Stimulated activated CD8-positive, alpha-beta memory T cell treated with anti-CD3 and anti-CD28 coated beads, Interleukin-2, amount 100 ng/mL, for 48 hours (primary cell): ENCODE measurements at places on chromosomes 3 and 15.

DNA sequence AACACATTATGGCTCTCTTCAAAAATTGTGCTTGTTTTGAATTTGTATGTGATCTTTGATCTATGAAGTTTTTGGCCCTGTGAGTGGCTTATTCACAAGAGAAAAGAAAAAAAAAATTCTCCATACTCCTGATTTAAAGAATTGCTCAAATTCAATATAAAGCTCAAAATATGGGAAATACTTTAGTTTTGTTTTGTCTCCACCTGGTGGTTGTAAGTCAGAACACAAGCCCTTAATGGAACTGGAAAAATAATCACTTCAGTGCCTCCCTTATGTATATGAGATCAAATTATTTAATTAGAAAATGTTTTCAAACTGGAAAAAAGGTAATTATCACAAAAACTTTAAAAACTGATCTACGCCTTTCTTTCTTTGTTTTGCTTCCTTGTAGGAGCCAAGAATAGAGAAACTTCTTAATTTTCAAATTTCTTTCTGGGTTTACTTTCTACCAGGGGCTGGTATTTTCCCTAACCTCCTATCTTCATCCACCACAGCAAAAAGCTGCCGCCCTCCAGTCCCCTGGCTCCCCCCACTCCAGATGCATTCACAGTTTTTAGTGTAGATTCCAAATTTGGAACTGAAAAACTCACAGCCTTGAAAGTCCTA lies 50.6 kb downstream of the SERP1 start:
- no peak for DNase-seq

- DNase-seq, result no peak
These were observed 211.9 kb downstream of the LRRN1 start for GRCh38 chr3:4011166-4011565.

- DNase-seq, result no peak
These were observed 163.3 kb downstream of the AKAP13 start for GRCh38 chr15:85543741-85544155.

DNA sequence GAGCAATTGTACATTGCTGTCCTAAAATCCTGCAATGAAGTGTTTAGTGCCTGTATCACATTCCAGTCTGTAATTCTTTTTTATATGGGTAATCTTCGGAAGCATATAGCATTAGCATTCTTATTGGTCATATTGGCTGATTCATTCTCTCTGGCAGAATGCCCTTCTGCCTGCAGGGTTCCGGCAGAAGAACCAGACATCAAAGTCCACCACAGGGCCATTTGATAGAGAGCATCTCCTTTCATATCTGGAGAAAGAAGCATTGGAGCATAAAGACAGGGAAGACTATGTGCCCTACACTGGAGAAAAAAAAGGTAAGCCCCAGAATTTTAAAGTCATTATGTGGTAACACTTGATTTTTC lies 39.6 kb downstream of the TMOD3 start:
- no peak for DNase-seq

- DNase-seq, result no peak
These were observed 114.0 kb upstream of the OSTN start for GRCh38 chr3:191085091-191085490.

- DNase-seq, result no peak
These were observed 1.6 kb downstream of the OXTR start for GRCh38 chr3:8767667-8768363.

DNA sequence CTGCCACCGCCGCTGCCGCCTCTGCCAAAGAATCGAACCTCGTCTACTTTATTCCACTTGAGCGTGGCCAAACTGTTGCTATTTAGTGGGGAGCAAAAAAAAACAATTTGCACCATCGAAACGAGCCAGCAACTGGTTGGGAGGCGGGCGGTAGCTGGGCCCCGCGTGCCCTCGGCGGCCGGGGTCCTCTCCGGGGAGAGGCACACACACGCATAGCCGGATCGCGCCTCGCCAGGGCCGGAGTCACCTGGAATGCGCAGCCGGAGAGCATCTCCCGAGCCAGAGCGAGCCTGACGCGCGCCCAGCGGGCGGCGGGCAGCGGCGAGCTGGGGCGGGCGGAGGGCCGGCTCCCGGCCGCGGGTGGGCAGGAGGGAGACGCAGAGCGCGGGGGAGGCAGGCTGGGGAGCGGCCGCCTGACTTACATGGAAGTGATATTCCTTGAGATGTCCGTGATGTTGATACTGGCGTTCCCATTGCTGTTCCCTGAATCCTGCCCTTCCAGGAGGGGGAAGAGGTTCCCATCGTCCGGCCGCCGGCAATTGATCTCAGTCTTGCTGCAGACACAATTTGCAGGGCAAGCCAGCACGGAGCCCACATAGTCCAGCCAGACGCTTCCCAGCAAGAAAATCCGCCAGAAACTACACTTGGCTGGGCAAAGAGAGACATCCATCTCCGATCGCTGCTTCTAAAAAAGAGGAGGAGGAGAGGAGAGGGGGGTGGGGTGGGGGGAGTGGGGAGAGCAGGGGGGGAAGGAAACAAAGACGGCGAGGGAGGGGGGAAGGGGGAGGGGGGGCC lies 858 bp downstream of the NTRK3 start:
- no peak for DNase-seq

GRCh38 chr15:45181491-45182285 lies 6.1 kb downstream of the SHF start:
- no peak for DNase-seq

GRCh38 chr3:111311709-111312235 lies 230.2 kb upstream of the CD96 start:
- no peak for DNase-seq

GRCh38 chr3:84978843-84979242 lies 20.1 kb downstream of the CADM2 start:
- no peak for DNase-seq

DNA sequence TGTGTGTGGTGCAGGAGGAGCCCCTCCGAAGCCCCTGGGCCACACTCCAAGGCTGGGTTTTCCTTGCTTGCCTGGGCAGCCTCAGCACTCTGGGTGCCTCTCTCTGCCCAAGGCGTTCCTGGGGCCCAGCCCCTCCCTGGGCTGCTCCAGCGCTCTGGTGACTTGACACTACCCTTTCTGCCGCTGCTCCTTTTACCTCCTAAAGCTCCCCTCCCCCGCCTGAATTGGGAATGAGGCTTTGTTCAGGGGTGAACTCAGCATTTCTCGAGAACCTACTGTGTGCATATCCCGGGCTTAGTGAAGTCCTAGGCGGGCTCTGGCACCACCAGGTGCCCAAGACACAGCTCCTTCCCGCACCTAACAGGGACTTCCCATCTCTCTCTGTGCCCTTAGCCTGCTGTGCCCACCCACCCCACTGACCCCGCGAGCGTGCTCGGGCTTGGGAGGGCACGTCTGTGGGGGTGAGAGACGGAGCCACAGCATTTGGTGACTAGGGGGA lies 1.2 kb upstream of the BAHD1 start:
- DNase-seq, result no peak

- no peak for DNase-seq
These were observed 82.9 kb downstream of the RAP2B start for GRCh38 chr3:153244961-153245360.

GRCh38 chr15:89211678-89212170 lies 9.7 kb downstream of the RLBP1 start:
- no peak for DNase-seq

DNA sequence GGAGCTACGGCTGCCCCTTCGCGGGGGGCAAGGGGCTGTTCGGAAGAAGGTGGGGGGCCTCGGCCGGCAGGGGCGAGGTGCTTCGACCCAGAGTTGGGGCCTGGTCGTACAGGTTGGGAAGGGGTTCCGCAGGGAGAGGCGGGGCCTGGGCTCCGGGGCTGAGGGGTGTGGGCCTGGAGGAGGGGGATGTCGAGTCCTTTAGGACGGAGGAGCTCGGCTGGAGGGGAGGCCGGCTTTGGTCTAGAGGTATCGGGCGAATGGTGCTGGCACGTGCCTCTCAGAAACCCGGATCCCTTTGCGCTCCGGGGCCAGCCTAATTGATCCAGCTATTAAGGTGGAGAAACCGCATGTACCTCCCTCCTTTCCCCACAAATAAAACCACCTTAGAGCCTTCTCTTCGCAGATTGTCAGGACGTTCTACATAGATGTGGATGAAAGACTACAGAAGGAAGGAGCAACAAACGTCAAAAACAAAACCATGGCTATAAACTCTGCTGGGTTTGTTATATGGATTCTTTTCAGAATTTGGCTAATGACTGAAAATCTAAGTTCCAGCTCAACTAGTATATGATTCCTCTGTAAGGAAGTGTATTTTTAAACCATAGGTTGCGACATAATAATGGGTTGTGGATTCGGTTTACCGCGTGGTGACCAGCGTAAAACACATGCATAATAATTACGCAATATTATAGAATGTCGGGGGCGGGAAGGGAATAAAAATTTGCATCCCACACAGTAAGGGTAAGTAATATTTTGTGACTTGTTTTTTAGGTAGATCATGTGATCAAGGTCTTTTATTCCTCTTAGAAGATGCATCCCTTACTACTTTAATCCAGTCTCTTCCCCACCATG lies 644 bp upstream of the NGLY1 start:
- no peak for DNase-seq

- no peak for DNase-seq
These were observed 84.7 kb upstream of the LMCD1 start for GRCh38 chr3:8416965-8417364.

DNA sequence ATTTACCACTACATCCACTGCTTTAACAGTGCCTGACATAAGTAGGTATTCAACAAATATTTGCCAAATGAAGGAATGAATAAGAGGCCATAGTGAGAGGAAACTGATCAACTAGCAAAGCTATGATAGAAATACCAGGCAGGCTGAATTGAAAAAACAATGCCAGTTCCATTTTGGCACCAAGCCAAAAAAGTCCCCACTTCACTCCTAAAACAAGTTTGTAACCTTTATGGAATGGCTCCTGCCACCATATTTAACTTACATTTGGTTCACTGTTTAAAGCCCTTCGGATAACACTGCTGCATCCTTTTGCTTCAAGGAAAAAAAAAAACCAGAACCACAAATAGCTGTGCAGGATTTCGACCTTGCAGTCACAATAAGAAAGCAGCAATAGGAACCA lies 166.1 kb downstream of the FRMD5 start:
- no peak for DNase-seq

- DNase-seq, result no peak
These were observed 350.8 kb downstream of the PTPRG start for GRCh38 chr3:61912158-61912557.

GRCh38 chr3:99686955-99687612 lies 48.7 kb downstream of the COL8A1 start:
- peak; percentile 29 for DNase-seq

GRCh38 chr3:15361494-15362214 lies 29.3 kb upstream of the SH3BP5 start:
- peak; percentile 47 for DNase-seq

- DNase-seq, result peak; percentile 34
These were observed 32.7 kb downstream of the IQSEC1 start for GRCh38 chr3:13040361-13041074.

DNA sequence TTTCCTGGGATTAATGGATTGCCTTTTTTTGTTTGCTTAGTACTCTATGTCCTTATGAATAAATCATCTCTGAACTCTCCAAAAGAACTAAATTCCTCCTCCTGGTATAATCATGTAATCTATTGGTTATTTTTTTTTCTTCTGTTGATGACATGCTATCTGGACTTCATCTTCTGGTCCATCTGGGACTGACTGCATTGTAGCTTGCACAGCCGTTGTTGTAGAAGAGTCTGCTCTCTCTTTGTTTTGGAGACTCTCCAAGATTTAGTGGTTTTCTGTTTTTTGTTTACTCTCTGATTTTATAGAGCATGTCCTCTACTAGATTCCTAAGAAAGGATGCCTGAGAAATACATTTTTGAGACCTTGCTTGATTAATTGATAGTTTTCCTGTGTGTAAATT lies 19.1 kb downstream of the IREB2 start:
- no peak for DNase-seq

GRCh38 chr15:43204016-43204901 lies 16.6 kb downstream of the EPB42 start:
- peak; percentile 10 for DNase-seq

- no peak for DNase-seq
These were observed 44.5 kb downstream of the CCR1 start for GRCh38 chr3:46163556-46164041.

- no peak for DNase-seq
These were observed 20.2 kb upstream of the CXCR6 start for GRCh38 chr3:45922950-45923590.

GRCh38 chr3:12370758-12371157 lies 81.9 kb downstream of the PPARG start:
- DNase-seq, result no peak

DNA sequence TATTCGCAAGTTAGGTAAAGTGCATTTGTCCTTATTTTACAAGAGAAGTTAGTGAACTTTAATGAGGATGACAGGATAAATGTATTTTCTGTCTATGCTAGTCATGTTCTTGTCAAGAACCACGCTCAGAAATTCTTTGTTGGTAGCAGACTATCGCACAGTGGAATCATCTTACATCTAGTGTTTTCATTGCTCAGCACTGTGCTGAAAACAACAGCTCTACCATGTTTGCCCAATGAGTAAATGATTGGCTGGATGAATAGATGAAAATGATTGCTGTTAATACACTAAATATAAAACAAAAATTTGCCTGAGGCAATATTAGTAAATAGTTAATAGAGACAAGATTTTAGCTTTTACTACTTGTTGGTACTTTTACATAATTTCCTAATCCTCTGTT lies 265.3 kb upstream of the GOLIM4 start:
- DNase-seq, result no peak

GRCh38 chr3:141012571-141012970 lies 38.6 kb upstream of the SPSB4 start:
- DNase-seq, result no peak

- no peak for DNase-seq
These were observed 141.1 kb downstream of the FNDC3B start for GRCh38 chr3:172180473-172180872.

GRCh38 chr3:190497811-190498210 lies 16.1 kb upstream of the IL1RAP start:
- no peak for DNase-seq

GRCh38 chr3:57370341-57370740 lies 77.9 kb upstream of the ASB14 start:
- no peak for DNase-seq

DNA sequence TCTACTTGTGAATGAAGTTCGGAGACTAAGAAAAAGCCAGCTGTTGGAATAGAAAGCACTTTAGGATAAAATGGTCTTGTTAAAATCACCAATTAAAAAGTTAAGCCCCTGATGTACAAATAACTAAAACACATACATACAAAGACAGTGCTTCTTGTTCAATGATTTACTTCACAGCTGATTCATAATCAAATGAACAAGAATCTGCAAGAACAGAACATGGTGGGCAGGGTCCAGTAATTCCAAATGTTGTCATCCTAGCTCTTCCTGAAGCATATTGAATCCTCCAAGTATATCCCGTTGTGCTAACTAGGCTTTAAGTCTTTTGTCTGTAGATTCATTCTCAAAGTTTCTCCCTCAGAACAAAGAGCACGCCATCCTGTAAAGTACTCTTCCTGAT lies 24.5 kb downstream of the NIT2 start:
- DNase-seq, result no peak
